ENCODE measurements at places on chromosomes 1 and 21.

- no peak for DNase-seq
Observed at GRCh38 chr1:187987236-187987776, 1158.6 kb downstream of the PLA2G4A start.

DNA sequence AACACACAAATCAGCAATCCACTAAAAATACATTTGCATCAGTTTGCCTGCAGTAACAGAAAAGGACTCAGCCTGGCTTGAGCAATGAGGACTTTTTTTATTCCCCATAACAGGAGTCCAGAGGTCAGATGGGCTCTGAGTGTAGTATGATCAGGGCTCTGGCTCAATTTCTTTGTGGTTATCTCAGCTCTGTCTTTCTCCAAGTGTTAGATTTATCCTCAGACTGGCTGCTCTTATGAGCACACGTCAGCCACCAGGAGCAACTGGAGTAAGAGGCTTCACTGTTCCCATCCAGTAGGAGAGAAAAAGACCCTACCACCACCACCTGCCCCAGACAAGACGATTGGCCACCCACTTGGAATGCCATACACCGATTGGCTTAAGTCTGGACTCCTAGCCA is 36.2 kb upstream of the KLHDC7A start:
- no peak for DNase-seq

DNA sequence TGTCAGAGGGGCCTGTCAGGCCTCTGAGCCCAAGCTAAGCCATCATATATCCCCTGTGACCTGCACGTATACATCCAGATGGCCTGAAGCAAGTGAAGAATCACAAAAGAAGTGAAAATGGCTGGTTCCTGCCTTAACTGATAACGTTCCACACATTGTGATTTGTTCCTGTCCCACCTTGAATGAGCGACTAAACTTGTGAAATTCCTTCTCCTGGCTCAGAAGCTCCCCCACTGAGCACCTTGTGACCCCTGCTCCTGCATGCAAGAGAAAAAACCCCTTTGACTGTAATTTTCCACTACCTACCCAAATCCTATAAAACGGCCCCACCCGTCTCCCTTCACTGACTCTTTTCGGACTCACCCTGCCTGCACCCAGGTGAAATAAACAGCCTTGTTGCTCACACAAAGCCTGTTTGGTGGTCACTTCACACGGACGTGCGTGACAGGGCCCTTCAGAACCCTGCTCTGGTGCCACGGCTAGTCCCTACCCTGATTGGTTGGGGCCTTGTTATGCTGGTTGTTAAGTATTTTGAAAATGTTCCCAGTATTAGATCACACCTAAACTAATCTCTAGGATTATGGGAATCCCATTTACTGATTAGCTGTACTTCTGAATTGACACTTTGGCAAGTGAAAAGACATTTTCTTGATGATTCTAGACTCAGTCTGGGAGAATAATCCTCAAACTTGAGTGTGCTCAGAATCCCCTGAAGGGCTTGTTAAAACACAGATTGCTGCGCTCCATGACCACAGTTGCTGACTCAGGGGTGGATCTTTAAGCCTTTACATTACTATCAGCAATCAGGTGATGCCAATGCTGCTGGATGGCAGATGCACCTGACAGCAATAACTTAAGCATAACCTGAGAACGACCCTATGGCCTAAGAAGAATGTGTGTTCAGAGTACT is 28.8 kb upstream of the SPATA6 start:
- no peak for DNase-seq

GRCh38 chr1:154590756-154591155 is 17.2 kb downstream of the ADAR start:
- no peak for DNase-seq

DNA sequence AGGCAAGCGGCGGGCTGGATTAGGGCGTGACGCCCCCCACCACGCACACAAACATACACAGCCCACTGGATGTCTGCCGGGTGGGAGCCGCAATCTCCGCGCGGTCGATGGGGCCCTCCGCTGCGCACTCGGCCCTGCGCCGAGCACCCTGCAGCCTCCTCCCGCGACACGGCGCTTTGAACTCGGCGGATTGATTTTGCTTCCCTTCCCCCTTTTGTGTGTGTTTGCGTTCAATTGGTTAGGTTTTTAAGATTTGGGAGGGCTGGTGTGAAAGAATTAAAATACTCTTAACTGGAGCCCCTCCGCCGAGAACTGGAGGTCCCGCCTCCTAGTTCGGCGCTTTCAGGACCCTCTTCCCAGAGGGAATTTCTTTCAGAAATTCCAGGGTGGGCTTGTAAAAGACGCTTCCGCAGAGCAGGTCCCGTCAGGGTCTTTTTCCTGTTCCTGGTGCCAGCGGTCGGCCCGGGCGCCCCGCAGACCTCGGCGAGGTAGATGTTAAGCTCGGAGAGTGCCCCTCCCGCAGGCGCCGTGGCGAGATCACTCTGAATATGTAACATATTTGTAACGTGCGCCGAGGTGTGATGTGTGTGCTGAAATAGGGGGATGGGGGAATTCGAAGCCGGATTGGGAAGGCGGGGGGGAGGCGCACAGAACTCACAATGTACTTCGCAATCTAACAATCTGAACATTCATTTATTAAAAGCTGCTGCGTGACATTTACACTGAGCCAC is 8.0 kb upstream of the BARHL2 start:
- no peak for DNase-seq

GRCh38 chr1:238141353-238141752 is 250.6 kb upstream of the ZP4 start:
- DNase-seq: no peak

All from AG08396 (cell line).